ENCODE measurements at places on chromosomes 1 and 21.

DNA sequence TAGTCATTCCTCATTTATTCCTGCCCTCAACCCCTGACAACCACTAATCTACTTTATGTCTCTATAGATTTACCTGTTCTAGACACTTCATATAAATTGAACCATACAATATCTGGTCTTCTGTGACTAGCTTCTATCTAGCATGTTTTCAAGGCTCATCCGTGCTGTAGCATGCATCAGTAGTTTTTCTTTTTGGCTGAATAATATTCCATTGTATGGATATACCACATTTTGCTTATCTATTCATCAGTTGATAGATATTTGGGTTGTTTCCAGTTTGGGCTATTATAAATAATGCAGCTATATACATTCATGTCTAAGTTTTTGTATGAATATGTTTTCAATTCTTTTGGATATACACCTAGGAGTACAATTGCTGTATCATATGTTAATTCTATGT, 101.5 kb downstream of the HFM1 start:
- no peak for DNase-seq

- no peak for DNase-seq
These were observed 26.5 kb downstream of the RIPPLY3 start for GRCh38 chr21:37032877-37033471.

GRCh38 chr1:160363010-160363409, 3.9 kb upstream of the NHLH1 start:
- DNase-seq: no peak

DNA sequence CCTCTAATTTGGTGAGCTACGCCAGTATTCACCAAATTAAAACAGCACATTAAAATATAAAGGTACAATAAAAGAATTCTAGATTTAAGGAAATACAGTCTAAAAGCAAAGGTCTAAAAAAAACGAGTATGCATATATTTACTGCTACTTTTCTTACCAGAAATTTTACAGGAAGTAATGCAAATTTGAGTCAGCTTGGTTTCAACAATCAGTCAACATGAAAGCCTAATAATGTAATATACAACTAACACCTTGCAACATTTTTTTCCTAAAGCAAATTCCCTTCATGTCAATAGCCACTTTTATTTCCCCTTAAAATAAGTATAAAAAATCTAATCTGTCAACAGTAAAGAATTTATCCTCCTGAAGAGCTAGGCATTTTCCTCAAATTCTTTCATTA, 11.9 kb downstream of the PTP4A2 start:
- DNase-seq: no peak

DNA sequence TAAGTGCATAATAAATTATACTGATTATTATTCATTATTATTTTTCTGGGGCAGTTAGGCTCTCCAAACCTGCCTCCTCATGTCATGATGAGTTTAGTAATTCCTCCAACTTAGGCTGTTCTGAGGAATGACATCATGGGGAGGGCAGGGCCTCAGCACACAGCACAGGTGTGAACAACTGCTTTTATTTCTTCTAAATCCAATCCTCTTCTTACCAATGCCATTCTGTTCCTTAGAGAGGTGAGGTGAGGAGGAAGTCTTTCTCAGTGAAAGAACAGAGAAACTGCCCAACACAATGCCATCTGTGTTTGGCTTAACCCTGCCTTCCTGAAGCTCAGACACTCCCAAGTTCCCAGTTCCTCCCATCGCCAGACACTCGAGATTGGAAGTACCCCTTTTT, 45.4 kb upstream of the WASF2 start:
- DNase-seq: no peak

GRCh38 chr1:169346036-169346589, 21.5 kb downstream of the NME7 start:
- no peak for DNase-seq

DNA sequence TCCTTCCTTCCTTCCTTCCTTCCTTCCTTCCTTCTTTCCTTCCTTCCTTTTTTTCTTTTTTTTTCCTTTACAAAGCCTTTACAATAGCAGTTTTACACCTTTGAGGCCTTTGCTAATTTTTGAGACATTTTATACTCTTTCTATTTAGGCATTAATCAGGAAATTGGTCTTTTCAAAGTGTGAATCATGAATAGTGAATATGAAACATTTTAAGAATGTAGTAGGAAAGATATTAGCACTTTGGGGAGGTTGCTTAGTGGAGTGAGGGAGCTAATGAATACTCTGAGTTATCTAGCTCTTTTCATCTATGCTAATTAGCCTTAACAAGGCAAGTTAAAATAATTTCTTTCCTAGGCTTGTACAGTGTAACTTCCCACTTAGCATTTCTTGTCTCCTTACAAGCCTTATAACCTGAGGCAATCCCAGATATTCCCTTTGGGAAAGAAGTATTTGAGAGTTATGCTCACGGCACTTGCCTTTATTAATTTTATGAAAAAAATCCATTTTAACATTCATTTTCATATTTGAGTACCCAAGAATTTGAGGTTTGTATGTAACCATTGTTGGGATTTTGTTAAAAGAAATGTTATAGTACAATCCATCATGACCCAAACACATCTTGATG, 122.6 kb downstream of the NTNG1 start:
- DNase-seq: no peak

GRCh38 chr1:22562584-22563583, at the start of gene EPHA8:
Gene EPHA8 (plus strand): TSS chr1:22563489. CDS start chr1:22563636, 147 bp downstream.
- DNase-seq: no peak

- DNase-seq: no peak
These were observed 365.1 kb upstream of the VAMP3 start for GRCh38 chr1:7405844-7406500.

GRCh38 chr1:167996266-167996665, 59.4 kb upstream of the MPC2 start:
- DNase-seq: no peak

DNA sequence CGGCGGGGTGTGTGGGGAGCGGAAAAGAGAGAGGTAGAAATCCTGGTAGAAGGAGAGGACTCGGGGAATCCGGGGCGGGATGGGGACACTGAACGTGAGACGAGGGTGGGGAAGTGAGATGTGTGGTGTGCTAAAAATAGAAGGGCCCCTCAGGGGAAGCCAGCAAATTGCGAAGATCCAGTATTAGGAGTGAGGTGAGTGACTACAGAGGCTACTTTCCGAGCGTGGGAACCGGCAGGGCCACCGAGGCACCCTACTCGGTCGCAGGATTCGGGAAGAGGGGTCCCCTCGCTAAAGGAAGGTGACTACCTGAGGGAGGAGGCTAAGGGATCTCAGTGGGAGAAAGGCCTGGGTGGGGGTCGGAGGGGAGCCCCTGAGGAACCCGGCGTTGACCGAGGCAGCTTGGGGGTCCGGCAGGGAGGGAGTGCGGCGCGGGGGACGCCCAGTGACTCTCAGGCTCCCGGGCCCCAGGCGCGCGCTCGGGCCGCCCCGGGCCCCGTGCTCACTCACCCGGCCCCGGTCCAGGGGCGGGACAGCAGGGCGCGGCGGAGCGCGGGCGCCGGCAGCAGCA, 318 bp downstream of the ALDH4A1 start:
- DNase-seq: no peak

DNA sequence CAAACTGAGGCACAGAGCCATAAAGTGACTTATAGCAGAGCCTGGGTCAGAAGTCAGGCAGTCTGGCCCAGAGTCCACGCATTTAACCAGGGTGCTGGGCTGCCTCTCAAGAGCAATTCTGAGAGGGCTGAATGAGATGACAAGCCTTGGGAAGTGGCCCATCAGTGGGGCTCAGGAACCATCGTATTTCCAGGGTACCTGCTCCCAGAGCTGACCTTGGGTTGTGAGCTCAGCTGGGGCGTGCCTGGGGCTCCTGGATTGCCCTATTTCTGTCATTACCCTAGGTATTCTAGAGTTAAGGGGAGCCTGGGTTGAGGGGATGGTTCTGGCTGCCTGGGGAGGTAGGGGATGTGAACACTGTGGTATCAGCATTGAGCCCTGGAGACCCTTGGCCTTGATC, 49.4 kb downstream of the LGR6 start:
- DNase-seq: no peak

DNA sequence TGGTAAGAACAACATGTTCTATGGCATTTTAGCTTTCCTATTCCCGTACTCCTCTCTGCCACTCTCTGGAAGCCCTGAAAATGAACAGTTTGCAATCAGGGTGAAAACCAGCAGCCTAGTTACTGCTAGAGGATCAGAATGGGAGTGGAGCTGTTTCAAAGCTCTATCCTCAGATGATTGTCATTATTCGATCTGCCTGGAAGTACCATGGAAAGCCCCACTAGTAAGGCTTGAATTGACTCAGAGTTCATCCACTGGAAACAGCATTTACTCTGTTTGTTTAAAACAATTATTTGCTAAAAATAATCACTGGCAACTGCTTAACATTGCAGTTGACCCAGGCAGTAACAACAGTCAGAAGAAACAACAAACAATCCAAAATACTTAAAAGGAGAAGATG, 91.2 kb downstream of the USH2A start:
- no peak for DNase-seq

DNA sequence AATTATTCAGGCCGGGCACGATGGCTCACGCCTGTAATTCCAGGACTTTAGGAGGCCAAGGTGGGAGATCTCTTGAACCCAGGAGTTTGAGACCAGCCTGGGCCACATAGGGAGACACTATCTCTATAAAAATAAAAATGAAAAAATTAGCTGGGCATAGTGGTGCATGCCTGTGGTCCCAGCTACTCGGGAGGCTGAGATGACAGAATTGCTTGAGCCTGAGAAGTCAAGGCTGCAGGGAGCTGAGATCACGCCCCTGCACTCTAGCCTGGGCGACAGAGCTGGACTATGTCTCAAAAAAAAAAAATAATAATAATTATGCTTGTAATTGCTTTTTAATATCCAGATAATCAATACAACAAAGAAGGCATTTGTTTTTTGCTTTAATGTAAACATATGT, 91.3 kb downstream of the RIPK4 start:
- no peak for DNase-seq

GRCh38 chr1:206835186-206835585, 30.2 kb upstream of the IL20 start:
- no peak for DNase-seq

- DNase-seq: no peak
These were observed 4.1 kb upstream of the KCNAB2 start for GRCh38 chr1:6041432-6042062.

DNA sequence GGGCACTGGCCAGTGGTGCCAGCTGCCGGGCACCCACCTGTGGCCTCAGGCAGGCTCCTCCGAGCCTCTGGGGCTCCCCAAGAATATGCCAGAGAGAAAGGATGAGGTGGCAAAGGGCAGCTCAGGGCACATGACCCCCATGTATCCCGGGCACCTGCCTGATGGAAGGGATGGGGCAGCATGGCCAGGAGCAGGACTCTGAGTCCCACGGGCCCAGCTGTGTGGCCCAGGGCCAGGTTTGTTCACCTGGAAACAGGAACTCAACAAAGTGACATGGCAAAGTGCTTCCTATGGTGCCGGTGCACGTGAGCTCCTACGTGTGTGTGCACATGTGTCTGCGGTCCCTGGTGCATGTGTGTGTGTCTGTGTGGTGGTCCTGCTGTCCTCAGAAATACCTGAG, 9.5 kb upstream of the GPR153 start:
- DNase-seq: no peak

GRCh38 chr21:39881661-39882060, 14.4 kb downstream of the PCP4 start:
- DNase-seq: no peak

- peak; percentile 93 for DNase-seq
These were observed 825 bp downstream of the TMEM39B start for GRCh38 chr1:32073299-32074229.

GRCh38 chr1:162538815-162539431, 22.6 kb upstream of the UAP1 start:
- DNase-seq: no peak

GRCh38 chr1:36906555-36906954, 127.8 kb downstream of the GRIK3 start:
- DNase-seq: no peak

- DNase-seq: no peak
These were observed 13.1 kb upstream of the CLCA2 start for GRCh38 chr1:86410879-86411278.

DNA sequence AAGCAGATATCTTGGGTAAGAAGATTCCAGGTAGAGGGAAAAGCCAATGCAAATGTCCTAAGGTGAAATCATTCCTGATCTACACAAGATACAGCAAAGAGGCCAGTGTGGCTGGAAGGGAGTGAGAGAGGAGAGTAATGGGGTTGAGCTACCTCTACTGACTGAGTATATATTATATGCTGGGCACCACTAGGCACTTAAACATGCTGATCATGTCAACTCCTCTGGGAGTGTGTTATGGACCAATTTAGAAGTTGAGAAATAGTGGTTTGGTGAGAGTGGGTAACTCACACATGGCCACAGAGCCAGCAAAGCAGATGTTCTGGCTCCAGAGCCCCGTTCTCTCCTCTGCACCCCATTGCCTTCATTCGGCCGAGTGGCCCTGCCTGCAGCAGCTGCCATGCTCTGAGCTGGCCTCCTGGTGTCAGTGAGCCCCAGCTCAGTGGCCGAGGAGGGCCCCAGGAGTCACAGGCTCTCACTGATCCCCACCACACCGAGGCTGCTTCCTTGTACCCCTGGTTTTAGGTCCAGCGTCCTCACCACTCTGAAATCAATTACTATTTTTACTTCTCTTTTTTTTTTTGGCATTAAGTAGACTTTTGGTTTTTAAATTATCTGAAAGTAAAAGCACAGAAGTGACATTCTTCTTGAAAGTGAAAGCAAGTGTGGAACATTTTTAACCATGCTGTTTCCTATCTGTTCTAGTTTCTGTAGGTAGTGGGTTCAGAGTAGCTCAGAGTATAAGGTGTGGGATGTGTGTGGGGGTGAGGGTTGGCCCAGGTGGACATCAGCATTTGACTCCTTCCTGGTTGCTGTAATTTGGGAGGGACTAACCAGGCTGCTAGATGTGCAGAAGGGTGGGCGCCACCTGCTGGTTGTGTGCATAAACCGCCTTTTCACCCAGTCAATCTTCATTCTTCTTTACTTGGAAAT, 45.8 kb upstream of the CRNN start:
- DNase-seq: peak; percentile 20

- no peak for DNase-seq
These were observed 32.1 kb downstream of the IL12RB2 start for GRCh38 chr1:67339623-67340343.

DNA sequence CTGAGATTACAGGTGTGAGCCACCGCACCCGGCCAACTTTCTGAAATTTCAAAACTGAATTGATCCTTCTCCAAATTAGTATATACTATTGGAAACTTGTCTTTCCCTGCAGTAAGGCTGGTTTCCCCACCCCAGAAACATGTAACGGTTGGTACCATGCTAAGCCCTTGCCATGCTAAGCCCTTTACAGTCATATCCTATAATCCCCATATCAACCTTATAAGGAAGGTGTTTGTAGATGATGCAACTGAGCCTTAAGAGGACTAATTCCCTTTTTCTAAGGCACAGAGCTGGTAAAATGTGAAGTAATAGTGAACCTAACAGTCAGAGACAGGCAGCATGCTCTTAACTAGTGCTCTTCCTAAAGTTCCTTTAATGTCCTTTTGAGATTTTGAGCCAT, 413.7 kb downstream of the DISC1 start:
- no peak for DNase-seq

DNA sequence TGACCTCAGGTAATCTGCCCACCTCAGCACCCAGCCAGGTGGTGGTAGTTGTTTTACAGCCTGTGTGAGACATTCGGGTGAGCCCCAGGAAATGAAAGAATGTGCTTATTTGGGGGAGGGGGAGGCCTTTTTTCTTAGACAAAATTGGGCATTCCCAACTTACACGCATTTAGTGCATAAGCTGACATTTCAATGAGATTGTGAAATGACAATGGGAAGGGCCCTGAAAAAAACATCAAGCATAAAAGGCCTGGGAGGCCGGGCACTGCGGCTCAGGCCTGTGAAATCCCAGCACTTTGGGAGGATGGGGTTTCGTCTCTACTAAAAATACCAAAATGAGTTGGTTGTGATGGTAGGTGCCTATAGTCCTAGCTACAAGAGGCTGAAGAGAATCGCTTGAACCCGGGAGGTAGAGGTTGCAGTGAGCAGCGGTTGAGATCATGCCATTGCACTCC, 5.0 kb downstream of the GAS5 start:
- no peak for DNase-seq

All from renal cortex interstitium (tissue), 15 donors.